ENCODE measurements at places on chromosomes 6 and 20. TPM values are rescaled to one million over a fixed set of nuclear protein-coding genes. Genes with fewer than 3 reads are reported as not detected.

GRCh38 chr6:163672710-163673109 lies 258.2 kb downstream of the QKI start:
- no peak overlapping the region for H3K27ac ChIP-seq
- DNase-seq = no peak
- no peak overlapping the region for H3K4me3 ChIP-seq
- no peaks in the 10 kb centered on the region for H3K36me3 ChIP-seq

DNA sequence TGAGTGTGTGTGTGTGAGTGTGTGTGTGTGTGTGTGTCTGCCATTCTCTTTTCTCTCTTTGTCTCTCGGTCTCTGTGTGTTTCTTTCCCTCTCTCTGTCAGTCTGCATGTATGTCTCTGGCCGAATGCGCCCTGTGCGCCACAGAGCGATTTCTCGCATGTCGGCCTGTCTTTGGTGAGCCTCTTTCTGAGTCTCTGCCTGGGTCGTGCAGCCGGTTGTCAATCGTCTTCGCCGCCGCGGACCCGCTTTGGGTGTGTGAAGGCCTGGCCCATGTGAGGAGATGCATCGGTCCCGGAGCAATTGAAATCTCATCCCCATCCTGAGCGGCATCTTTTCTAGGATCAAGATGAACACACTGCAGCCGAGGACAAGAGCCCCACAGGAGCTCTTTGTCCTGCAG lies 1567.2 kb upstream of the DEFB115 start:
- no peaks in the 10 kb centered on the region for H3K27me3 ChIP-seq
- H3K36me3 ChIP-seq = peaks cover 3% of the 10 kb centered on the region
- no peak for DNase-seq
- no peak overlapping the region for H3K4me3 ChIP-seq
- H3K27ac ChIP-seq = peak overlapping the region; percentile 32

DNA sequence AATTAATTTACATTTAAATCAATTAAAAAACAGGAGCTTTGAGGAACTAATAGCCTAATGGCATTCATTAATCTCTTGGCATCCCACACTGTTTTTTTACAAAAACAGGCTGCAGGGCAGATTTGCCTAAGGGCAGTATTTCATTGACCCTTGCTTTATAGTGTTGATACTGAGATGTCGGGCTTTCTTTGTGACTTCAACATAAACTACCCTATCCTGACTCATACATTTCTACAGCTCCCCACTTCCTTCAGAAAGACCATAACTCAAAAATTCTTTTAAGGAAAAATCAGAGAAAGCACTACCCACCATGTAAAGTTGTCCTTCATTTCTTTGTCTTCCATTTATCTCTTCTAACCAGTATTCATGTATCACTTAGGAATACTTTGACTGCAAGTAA lies 92.2 kb upstream of the NT5E start:
- H3K4me3 ChIP-seq = no peak overlapping the region
- no peaks in the 10 kb centered on the region for H3K4me1 ChIP-seq
- no peak overlapping the region for H3K27ac ChIP-seq
- no peaks in the 10 kb centered on the region for H3K27me3 ChIP-seq

TRIM31 gene
- not detected for total RNA-seq

- DNase-seq = no peak
- H3K27ac ChIP-seq = no peak overlapping the region
- no peaks in the 10 kb centered on the region for H3K4me1 ChIP-seq
Observed at GRCh38 chr6:111080698-111081097, 6.6 kb upstream of the SLC16A10 start.

SCRT2 gene
- total RNA-seq = not detected

HLA-DMA gene
- total RNA-seq = 30.5 TPM

PREX1 gene
- total RNA-seq = 146 TPM

ADGRG6 gene
- total RNA-seq = 1.6 TPM

GRCh38 chr6:111583221-111583620 lies 22.5 kb downstream of the TRAF3IP2 start:
- no peak overlapping the region for H3K4me3 ChIP-seq
- peaks cover 27% of the 10 kb centered on the region for H3K36me3 ChIP-seq
- no peaks in the 10 kb centered on the region for H3K27me3 ChIP-seq
- peaks cover 18% of the 10 kb centered on the region for H3K4me1 ChIP-seq
- no peak overlapping the region for H3K27ac ChIP-seq

TMEM200A gene
- total RNA-seq = 2.6 TPM

DNA sequence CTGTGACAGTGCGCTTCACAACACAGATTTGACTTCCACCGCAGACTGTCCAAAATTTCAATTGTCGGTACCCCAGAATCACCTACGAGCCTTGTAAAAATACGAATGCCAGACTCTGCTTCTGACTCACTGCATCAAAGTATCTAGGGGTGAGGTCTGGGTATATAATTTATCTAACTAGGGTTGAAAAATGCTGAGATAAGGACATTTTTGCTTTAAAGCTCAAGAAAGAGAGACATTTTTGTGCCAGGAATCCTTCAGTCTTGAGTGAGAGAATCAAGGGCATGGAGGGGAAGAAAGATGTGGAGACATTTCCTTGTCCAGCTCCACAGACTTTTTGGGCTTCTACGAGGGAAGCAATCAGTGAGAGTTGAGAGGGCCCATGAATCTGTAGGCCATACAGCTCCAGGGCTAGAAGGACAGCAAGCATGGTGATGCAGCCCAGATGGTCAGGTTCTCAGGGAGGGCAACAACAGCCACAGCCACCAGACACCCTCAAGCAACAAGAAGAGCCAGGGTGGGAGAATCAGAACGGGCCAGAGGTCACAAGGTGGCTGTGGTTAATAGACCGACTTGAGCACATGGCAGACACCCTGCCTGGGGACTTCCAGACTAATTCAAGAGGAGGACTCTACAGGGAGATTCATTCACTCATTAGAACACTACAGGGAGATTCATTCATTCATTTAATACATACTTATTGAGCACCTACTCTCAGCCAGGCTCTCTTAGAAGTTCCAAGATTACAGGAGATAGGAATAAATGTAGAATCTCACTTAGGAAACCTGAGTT lies 211.1 kb upstream of the PRDM1 start:
- H3K36me3 ChIP-seq = peaks cover 2% of the 10 kb centered on the region
- no peak overlapping the region for H3K4me3 ChIP-seq
- H3K4me1 ChIP-seq = peaks cover 3% of the 10 kb centered on the region

GRCh38 chr20:47454298-47455132 lies 47.2 kb upstream of the NCOA3 start:
- DNase-seq = no peak
- no peak overlapping the region for H3K27ac ChIP-seq
- H3K27me3 ChIP-seq = no peaks in the 10 kb centered on the region
- H3K4me3 ChIP-seq = no peak overlapping the region
- H3K4me1 ChIP-seq = peaks cover 42% of the 10 kb centered on the region

DNA sequence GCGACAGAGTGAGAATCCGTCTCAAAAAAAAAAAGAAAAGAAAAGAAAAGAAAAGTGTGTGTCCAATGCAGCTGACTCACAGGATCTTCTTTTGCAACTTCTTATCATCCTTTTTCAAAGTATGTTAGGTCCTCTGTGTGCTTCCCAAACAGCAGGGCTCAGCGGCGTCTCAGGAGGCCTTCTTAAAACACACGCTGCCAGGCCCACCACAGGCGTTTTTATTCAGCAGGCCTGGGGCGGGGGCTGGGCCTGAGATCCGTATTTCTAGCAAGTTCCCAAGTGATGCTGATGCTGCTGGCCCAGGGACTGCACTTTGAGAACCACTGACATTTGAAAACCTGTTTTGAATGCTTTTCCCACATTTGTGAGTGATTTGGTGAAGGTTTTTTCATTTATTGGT lies 57.1 kb downstream of the PSMG4 start:
- H3K4me1 ChIP-seq = peaks cover 18% of the 10 kb centered on the region
- no peak overlapping the region for H3K27ac ChIP-seq
- no peak overlapping the region for H3K4me3 ChIP-seq
- no peaks in the 10 kb centered on the region for H3K36me3 ChIP-seq

DNA sequence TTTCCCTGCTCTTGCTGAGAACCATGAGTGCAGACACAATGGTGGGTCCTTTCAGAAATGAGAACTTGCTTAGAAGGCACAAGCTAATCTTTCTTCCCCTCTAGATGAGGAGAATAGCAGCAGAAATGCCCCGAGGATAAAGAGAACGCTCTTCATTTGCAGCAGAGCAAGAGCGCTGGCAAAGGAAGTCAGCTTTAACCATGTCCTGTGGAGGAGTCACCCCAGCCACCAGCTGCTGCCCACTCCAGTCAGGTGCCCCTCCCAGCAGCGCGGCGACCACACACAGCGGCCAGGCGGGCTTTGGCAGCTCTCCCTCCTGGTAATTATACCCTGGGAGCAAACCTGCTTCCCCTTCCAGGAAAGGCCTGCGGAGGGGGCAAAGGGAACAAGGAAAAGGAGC lies 42.4 kb upstream of the EMILIN3 start:
- peak overlapping the region; percentile 53 for H3K27ac ChIP-seq
- no peak for DNase-seq
- H3K36me3 ChIP-seq = peaks cover 22% of the 10 kb centered on the region
- H3K4me3 ChIP-seq = no peak overlapping the region

DNA sequence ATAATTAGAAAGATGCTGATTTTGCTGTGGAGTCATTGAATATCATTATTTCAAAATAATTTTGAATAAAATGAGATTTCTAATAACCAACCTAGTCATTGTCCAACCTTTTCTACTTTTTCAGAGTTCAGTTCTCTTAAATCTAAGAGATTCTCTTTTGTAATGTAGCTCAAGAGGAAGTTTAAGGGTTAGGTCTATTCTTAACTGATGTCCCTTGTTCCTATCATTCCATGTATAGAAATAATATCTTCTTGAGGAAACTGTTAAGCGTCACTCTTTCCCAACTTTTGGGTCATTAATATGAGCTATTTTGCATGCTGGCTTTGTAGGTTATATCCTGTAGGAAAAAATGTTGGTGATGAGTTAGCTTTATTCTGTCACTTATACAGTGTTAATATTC lies 27.0 kb downstream of the RNF144B start:
- H3K4me1 ChIP-seq = no peaks in the 10 kb centered on the region
- DNase-seq = no peak
- no peak overlapping the region for H3K4me3 ChIP-seq
- H3K36me3 ChIP-seq = no peaks in the 10 kb centered on the region

GRCh38 chr6:119037941-119038623 lies 40.4 kb downstream of the FAM184A start:
- H3K36me3 ChIP-seq = no peaks in the 10 kb centered on the region
- no peak overlapping the region for H3K27ac ChIP-seq
- H3K27me3 ChIP-seq = no peaks in the 10 kb centered on the region
- H3K4me1 ChIP-seq = no peaks in the 10 kb centered on the region

- H3K4me1 ChIP-seq = peaks cover 20% of the 10 kb centered on the region
Observed at GRCh38 chr6:36150283-36150682, 20.0 kb downstream of the MAPK13 start.

GRCh38 chr6:45378334-45378926 lies 696 bp upstream of the SUPT3H start:
- H3K27ac ChIP-seq = peak overlapping the region; percentile 100
- peak overlapping the region; percentile 98 for H3K4me3 ChIP-seq
- no peaks in the 10 kb centered on the region for H3K27me3 ChIP-seq

MED20 gene
- 20.6 TPM for total RNA-seq

GRCh38 chr6:133758815-133759335 lies 130.0 kb upstream of the TCF21 start:
- no peak overlapping the region for H3K27ac ChIP-seq
- H3K36me3 ChIP-seq = no peaks in the 10 kb centered on the region
- no peaks in the 10 kb centered on the region for H3K4me1 ChIP-seq

DNAJC5 gene
- total RNA-seq = 47.3 TPM

DNA sequence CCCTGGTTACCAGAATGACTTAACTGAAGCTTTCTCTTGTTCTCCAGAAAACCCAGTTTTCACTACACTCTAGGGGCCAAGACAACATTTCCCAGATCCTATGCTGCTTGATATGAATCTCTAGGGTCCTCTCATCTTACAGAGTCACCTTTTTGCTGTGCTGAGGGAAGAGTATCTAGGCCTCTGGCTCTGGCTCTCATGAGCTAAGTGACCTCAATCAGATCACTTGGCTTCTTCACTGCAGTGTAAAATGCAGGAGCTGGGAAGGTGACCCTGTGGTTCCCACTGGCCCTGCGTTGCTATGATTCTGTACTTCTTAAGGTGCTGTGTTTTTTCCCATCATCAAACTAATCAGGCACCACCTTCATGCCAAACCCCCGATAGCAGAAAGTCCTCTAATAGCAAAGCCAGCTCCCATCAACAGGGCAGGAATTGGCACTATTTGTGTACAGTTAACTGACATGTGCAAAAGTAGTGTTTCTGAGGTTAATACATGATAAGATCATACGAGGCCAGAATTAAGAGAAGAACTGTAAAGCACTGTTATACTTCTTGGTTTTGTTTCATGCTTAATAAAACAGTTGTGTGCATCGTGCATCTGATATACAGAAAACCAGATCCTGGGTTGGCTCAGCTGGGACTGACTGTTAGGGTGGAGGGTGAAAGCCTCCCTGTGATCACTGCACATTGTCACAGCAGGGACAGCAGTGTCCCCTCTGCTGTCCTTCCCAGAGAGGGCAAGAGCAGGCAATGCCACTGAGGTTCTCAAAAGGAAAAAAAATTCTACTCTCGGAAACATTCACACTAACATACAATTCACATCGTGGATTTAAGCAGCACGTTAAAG lies 46.7 kb downstream of the CNKSR3 start:
- DNase-seq = no peak
- H3K27ac ChIP-seq = no peak overlapping the region
- no peaks in the 10 kb centered on the region for H3K4me1 ChIP-seq
- H3K36me3 ChIP-seq = no peaks in the 10 kb centered on the region

CEBPB gene
- 28.8 TPM for total RNA-seq

- DNase-seq = no peak
- H3K36me3 ChIP-seq = peaks cover 43% of the 10 kb centered on the region
- H3K27ac ChIP-seq = no peak overlapping the region
- H3K4me1 ChIP-seq = no peaks in the 10 kb centered on the region
Observed at GRCh38 chr20:37305839-37306238, 16.4 kb downstream of the MANBAL start.

GRCh38 chr6:145723646-145724045 lies 11.7 kb downstream of the EPM2A start:
- no peak for DNase-seq
- no peak overlapping the region for H3K27ac ChIP-seq
- H3K4me3 ChIP-seq = no peak overlapping the region
- no peaks in the 10 kb centered on the region for H3K4me1 ChIP-seq
- no peaks in the 10 kb centered on the region for H3K27me3 ChIP-seq

DNA sequence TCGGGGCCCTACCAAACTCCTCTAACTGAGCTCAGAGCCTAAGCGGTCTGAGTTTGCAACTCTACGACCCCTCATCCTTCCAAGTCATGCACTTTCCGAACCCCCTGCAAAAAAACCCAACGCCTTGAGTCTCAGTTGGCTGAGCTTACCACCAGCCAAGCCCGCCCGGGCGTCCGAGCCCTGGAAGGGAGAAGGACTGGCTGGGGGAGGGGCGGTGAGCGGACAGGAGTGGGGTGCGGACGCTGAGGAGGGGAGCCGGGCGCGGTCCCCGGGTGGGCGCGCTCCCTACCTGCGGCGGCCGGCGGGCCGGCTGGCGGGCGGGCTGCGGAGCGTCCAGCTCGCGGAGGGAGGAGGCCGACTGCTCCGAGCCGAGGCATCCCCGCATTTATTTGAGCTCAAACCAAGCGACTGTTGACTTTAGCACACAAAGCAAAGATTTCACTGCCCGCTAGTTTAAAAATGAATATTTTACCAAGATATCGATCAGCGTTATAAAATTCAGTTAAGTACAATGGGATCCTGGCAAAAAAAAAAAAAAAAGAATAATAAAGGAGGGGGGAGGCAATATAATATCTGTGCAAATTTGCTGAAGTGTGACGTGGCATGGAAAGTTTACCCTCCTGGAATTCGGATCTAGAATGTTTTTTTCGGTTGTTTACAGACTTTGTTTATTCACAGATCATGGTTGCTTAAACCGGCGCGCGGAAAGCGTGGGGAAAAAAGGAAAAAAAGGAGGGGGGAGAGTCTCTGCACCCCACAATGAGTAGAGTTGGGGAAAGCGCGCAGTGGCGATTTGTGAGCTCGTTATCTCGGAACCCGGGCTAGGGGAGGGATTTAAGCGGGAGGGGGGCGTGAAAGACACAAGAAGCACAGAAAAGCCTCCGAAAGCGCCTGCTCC lies 5.9 kb downstream of the FOXA2 start:
- H3K4me3 ChIP-seq = peak overlapping the region; percentile 8
- H3K36me3 ChIP-seq = peaks cover 14% of the 10 kb centered on the region
- H3K27me3 ChIP-seq = peaks cover 79% of the 10 kb centered on the region
- H3K27ac ChIP-seq = no peak overlapping the region

LHFPL5 gene
- not detected for total RNA-seq

All from activated CD8-positive, alpha-beta T cell treated with anti-CD3 and anti-CD28 coated beads, Interleukin-2, amount 10 ng/mL, durations not matched to agents 7 days and 5 days (primary cell).